ENCODE measurements at places on chromosomes 5 and 9.

- no peak for DNase-seq
These were observed 9.4 kb upstream of the BOD1 start for GRCh38 chr5:173625673-173626504.

GRCh38 chr5:16519435-16519834 is 53.8 kb upstream of the ZNF622 start:
- DNase-seq: no peak

- no peak for DNase-seq
These were observed 15.7 kb downstream of the MTRR start for GRCh38 chr5:7884491-7885267.

DNA sequence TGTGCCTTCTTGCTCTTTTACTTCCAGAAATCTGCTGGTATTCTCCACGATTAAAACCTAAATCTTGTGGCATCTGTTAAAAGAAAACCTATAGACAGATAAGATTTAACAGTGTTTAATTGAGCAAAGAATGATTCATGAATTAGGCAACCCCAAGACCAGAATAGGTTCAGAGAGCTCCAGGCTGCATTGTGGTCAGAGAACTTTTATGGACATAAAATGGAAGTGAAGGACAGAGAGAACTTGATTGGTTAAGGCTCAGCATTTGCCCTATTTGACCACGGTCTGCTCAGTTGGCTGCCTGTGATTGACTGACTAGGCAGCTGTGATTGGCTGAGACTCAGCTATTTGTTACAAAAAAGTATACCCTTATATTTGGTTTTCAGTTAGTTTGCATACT is 10.4 kb upstream of the SLC36A2 start:
- DNase-seq: no peak

DNA sequence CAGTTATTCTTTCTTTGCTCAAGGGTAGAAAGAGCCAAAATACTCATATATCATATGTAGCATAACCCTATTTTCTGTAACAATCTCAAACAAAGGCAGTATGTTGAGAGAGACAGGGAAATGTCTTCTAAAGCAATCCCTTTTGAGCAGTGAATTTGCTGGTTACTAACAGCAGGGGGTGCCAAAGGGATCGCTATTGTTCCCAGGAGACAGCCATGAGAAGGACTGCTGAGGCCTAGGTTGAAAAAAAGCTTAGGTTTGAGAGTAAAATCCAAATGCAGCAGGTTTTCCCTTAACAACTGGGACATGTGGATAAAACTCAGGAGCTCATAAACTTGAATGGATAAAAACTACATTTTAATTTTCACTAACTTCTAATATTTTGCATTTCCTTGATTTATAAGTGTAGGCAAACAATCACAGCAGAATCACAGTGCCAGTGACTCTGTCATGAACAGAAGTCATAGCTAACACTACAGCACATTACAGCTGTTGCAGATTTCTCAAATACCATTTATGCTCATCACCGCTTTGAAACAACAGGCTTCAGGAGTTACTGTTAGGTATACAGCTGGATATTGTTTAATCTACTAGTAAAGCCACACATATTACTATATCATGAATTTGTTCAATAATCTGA is 148.4 kb downstream of the MAPKAP1 start:
- DNase-seq: peak; percentile 72

DNA sequence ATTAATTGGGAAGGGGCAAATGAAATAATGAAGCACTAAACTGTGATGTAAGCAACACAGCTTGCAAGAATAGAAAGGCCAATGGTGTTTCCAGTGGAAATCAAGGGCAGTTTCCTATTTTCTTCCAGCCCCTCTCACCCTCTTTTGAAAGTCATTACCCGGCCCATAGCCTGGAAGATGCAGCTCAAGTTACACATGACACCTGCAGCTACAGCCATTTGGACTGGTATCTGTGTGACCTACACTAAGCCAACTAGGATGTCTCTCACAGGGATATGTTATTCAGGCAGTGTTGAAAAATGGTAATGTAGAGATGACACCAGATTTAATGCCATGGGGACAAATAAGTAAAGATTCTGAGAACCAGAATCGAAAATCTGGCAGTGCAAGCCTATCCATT is 439.4 kb upstream of the ZNF462 start:
- no peak for DNase-seq

- DNase-seq: no peak
These were observed 13.1 kb upstream of the RLN1 start for GRCh38 chr9:5352637-5353248.

- no peak for DNase-seq
These were observed 4.2 kb downstream of the ITGA2 start for GRCh38 chr5:52993367-52993766.

- no peak for DNase-seq
These were observed 122.0 kb downstream of the DRD1 start for GRCh38 chr5:175321927-175322532.

- peak; percentile 17 for DNase-seq
These were observed 176.2 kb downstream of the ICE1 start for GRCh38 chr5:5598547-5599113.

GRCh38 chr5:132830436-132831094 is at the start of gene SHROOM1:
SHROOM1 (minus strand) TSS chr5:132830647; CDS start chr5:132826140, 4,507 bp downstream.
- DNase-seq: no peak

All from NCI-H2081 (cell line).